ENCODE measurements at places on chromosomes 12 and 14.

GRCh38 chr14:90990141-90990540 lies 70.3 kb downstream of the RPS6KA5 start:
- H3K4me3 ChIP-seq: no peak overlapping the region
- DNase-seq: no peak

- DNase-seq: no peak
- no peaks in the 10 kb centered on the region for H3K36me3 ChIP-seq
- peaks cover 76% of the 10 kb centered on the region for H3K27me3 ChIP-seq
- H3K4me3 ChIP-seq: peak within 1 kb of the TSS; percentile 17
- no peak within 1 kb of the TSS for H3K27ac ChIP-seq
Measured at GRCh38 chr14:60508707-60509437, at the start of gene SIX6. SIX6 (plus strand) TSS chr14:60509146; CDS start chr14:60509399, 253 bp downstream.

DNA sequence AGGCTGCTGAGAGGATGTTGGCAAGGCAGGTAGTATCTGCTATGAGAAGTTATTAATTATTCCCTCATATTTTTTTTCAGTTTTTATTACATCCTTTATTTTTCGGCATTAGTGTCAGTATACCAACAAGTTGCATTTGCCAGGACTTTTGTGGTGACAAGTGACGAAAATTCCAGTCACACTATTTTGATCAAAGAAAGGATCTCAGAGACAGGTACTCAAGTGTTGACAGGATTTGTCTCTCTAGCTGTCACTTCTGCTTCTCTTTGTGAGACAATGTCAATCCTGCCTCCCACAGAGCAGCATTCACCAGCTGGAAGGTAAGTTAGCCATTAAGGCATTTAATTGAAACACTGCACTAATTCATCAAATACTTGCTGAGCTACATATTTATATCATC lies 18.0 kb upstream of the IFNG start:
- no peak for DNase-seq
- H3K27ac ChIP-seq: no peak overlapping the region
- no peaks in the 10 kb centered on the region for H3K4me1 ChIP-seq

- no peak for DNase-seq
- peaks cover 1% of the 10 kb centered on the region for H3K4me1 ChIP-seq
- H3K4me3 ChIP-seq: no peak overlapping the region
- H3K27me3 ChIP-seq: no peaks in the 10 kb centered on the region
Measured at GRCh38 chr12:96354326-96354725, 45.9 kb downstream of the CDK17 start.

GRCh38 chr12:106982229-106982628 lies 4.7 kb downstream of the MTERF2 start:
- H3K36me3 ChIP-seq: no peaks in the 10 kb centered on the region
- H3K4me3 ChIP-seq: no peak overlapping the region
- H3K27ac ChIP-seq: no peak overlapping the region
- no peaks in the 10 kb centered on the region for H3K27me3 ChIP-seq
- DNase-seq: no peak
- peaks cover 1% of the 10 kb centered on the region for H3K4me1 ChIP-seq

DNA sequence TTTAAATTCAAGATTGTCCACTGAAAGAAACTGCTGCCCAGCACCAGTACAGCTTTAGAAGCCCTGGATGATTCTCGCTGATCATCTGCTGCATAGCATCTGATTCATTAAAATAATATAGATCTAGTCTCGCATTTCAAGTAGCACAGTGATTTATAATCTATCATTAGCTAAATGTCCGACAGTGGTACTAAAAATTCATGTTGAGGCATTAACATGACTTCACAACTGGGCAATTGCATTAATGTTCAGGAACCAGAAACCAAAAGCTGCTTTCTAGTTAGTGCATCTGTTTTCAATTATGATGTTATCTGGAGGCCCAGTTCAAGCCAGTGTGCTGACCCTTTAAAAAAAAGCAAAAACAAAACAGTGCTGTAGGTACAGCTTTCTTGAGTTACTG lies 1987.2 kb upstream of the SEL1L start:
- H3K27me3 ChIP-seq: no peaks in the 10 kb centered on the region
- no peak for DNase-seq
- H3K27ac ChIP-seq: no peak overlapping the region
- no peaks in the 10 kb centered on the region for H3K36me3 ChIP-seq

- H3K4me1 ChIP-seq: no peaks in the 10 kb centered on the region
- DNase-seq: no peak
- no peak overlapping the region for H3K4me3 ChIP-seq
- H3K27me3 ChIP-seq: no peaks in the 10 kb centered on the region
Measured at GRCh38 chr14:26917086-26917485, 319.3 kb upstream of the NOVA1 start.

DNA sequence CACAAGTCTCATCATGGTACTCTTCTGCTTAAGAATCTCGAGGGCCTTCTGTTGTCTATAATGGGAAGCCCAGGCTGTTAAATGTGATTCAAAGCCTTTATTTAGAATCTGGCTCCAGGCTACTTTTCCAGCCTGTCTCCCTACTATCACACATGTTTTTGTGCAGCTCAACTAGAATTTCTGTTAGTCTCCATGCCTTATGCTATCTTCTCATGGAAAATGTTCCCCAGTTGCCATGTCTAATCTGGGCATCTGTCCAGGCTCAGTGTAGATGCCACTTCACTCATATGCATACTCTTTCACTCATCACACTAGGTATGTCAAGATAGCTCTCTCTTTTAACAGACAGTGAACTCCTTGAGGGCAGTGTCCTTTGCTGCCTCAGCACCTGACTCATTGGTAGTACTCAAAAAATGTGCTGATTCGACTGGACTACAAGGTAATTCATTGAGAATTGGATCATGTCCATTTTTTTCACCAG lies 145.3 kb downstream of the TTLL5 start:
- H3K36me3 ChIP-seq: no peaks in the 10 kb centered on the region
- H3K27me3 ChIP-seq: no peaks in the 10 kb centered on the region
- DNase-seq: no peak
- no peak overlapping the region for H3K27ac ChIP-seq
- no peaks in the 10 kb centered on the region for H3K4me1 ChIP-seq

Measured in iPS DF 6.9 (cell line).